ENCODE measurements at places on chromosomes 13 and 19. TPM values are rescaled to one million over a fixed set of nuclear protein-coding genes. Genes with fewer than 3 reads are reported as not detected.

DNA sequence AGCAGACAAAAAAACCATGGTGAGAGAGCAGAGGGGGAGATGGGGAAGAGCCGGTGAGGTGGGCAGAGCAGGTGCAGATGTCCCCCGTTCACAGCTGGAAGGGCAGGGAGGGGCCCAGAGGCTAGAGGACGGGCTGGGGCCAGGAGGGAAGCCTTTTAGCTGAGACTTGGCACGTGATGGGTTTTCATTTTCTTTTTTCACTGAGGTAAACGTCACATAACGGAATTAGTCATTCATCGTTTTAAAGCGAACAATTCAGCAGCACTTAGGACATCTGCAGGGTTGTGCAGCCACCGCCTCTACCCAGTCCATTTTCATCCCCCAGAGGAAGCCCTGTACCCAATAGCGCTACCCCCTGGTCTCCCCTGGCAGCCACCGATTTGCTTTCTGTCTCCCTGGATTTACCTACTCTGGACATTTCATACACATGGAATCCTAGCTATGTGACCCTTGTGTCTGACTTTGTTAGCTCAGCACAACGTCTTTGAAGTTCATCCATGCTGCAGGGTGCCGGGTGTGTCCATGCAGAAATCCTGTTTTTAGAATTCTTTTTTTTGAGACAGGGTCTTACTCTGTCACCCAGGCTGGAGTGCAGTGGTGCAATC, 16.0 kb upstream of the EMC10 start:
- no peak for DNase-seq

GRCh38 chr19:6744381-6745301, 5.2 kb downstream of the TRIP10 start:
- DNase-seq: peak; percentile 74

- DNase-seq: no peak
Measured at GRCh38 chr13:106083620-106084350, 451.7 kb downstream of the EFNB2 start.

IRGC gene
- polyA plus RNA-seq: not detected

- DNase-seq: no peak
Measured at GRCh38 chr19:14674764-14675163, at the start of gene ADGRE3. TSS of gene ADGRE3 (minus strand) at chr19:14674844. CDS start at chr19:14674770, 74 bp downstream.

ZFP14 gene
- polyA plus RNA-seq: 5.3 TPM

FAM216B gene
- polyA plus RNA-seq: not detected

GRCh38 chr13:79740991-79741390, 260.0 kb downstream of the NDFIP2 start:
- DNase-seq: no peak

GRCh38 chr13:111852725-111853518, 214.0 kb upstream of the SOX1 start:
- no peak for DNase-seq

DNA sequence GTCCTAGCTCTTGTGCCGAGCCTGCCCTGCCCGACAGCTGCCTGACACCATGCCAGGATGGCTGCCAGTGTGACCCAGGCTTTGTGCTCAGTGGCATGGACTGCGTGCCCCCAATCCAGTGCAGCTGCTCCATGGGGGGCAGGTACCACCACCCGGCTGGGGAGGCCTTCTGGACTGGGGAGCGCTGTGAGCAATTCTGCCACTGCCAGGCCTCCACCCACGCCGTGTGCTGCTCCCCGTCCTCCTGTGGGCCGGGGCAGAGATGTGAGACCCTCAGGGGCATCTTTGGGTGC, 9.4 kb upstream of the FXYD3 start:
- no peak for DNase-seq

GRCh38 chr19:16153582-16154336, 10.3 kb downstream of the HSH2D start:
- DNase-seq: no peak

SCAF1 gene
- polyA plus RNA-seq: 29.9 TPM

MYBPC2 gene
- polyA plus RNA-seq: 67.9 TPM

DNA sequence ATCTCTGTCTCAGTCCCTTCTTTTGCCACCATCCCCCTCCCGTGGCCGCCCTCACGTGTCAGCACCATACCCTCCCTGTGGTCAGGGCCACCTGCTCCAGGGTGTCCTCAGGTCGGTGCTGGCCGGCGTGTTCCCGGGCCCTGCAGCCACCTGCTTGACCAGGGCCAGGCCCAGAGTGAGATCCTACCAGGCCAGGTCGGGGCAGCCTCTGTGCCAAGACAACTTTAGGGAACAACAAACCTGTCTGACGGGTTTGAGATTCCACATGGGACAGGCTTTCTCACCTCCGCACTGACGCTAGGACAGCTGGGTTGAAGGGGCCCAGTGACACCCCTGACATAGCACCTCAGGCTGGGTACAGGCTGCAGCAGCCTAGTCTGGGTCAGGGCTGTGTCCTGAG, 7.5 kb upstream of the SBNO2 start:
- no peak for DNase-seq

- no peak for DNase-seq
Measured at GRCh38 chr13:50116430-50116973, 101.3 kb downstream of the KCNRG start.

DNA sequence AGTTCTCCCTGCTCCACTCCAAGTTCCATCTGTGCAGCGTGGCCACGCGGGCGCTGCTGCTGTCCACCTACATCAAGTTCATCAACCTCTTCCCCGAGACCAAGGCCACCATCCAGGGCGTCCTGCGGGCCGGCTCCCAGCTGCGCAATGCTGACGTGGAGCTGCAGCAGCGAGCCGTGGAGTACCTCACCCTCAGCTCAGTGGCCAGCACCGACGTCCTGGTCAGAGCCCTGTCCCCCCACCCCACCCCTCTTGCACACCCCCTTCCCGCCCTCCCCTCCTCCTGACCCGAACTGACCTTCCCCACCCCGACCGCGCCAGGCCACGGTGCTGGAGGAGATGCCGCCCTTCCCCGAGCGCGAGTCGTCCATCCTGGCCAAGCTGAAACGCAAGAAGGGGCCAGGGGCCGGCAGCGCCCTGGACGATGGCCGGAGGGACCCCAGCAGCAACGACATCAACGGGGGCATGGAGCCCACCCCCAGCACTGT, 11.6 kb downstream of the FUZ start:
- DNase-seq: no peak

ZNF93 gene
- polyA plus RNA-seq: 11.5 TPM

DNA sequence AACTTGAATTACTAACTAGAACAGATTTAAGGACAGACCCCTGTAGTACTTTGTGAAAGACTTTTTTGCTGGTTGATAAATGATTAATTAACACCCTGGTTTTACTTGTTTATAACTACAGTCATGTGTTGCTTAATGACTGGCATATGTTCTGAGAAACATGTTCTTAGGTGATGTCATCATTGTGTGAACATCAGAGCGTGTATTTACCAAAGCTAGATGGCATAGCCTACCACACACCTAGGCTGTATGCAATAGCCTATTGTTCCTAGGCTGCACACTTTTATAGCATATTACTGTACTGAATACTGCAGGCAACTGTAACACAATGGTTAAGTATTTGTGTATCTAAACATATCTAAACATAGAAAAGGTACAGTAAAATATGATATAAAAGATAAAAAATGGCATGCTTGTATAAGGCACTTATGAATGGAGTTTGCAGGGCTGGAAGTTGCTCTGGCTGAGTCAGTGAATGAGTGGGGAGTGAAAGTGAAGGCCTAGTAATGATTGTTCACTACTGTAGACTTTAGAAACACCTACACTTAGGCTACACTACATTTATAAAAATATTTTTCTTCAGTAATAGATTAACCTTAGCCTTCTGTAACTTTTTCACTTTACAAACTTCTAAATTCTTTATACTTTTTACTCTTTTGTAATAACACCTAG, 260.3 kb downstream of the KCNRG start:
- DNase-seq: no peak

PSPN gene
- 1.1 TPM for polyA plus RNA-seq

GRCh38 chr13:36915106-36915505, 4.9 kb downstream of the SMAD9 start:
- DNase-seq: no peak

- no peak for DNase-seq
Measured at GRCh38 chr19:7699003-7699402, 2.9 kb downstream of the FCER2 start.

DNA sequence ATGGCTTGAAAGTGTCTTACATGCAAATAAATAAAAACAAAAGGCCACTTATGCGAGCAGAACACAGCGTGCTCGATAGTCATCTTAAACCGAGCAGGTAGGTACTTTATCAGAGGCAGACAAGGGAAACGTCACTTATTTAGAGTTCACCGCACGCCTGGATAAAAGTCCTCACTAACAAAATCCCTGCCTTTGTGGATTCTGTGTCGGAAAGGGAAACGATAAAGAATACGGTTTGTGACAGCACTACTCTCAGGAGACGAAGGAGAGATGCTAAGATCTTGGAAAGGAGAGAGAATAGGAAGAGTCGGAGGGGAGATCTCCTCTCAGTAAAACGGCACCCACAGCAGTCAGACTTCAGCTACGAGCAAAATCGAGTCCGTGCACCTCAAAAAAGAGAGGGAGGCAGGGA, 581 bp downstream of the RCBTB1 start:
- no peak for DNase-seq

ZNF534 gene
- 0.81 TPM for polyA plus RNA-seq
